T-cell (primary cell): ENCODE measurements at places on chromosomes 11 and 22.

- no peak for DNase-seq
These were observed 70.2 kb downstream of the DBX1 start for GRCh38 chr11:20089796-20090653.

- no peak for DNase-seq
These were observed 27.2 kb downstream of the OR52B2 start for GRCh38 chr11:6142936-6143335.

DNA sequence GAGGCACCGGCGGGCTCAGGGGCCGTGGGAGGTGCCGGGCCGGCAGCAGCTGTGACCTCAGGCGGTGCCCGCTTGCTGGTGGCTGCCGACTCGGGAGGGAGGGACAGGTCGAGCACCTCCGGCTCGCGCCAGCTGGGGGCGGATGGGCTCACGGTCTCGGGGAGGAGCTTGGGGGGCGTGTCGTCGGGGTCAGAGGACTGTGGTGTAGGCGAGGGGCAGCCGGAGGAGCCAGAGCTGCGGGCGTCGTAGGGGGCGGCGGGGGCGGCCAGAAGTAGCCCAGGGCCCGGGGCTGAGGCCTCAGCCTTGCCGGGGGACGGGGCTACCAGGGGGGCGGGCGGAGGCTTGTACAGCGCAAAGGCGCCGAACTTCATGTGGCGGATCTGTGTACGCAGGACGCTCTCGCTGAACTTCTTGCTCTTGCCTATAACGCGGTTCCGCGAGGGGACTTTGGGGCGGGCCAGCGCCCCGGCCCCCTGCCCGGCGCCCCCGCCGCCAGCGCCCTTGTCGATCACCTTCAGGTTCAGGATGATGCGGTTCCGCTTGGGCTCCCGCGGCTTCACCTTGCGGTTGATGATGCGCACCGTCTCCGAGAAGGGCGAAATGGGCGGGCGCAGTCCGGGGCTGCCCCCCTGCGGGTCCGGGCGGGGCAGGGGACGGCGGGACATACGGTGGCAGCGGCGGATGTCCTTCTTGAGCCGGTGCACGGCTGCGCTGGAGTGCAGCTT, 5.5 kb downstream of the CBX6 start:
- no peak for DNase-seq

DNA sequence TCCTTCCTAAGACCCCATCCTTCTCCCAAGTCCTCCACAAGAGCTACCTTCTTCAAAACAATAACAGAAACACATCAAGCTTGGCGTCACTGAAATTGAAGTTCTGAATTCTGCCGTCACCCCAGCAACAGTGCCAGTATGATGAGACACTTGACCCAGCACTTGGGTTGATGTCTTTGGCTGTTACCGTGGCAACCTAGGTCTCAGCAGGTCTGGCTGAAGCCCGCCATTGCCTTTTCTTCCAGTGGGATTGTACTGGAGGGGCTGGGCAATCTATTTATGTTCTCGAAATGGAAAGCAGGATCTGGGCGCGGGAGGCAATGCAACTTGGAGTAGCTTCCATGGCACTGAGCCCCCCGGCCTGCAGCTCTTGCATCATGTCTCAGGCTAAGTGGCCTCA, 23.8 kb downstream of the NPTXR start:
- DNase-seq = no peak

- no peak for DNase-seq
These were observed 398 bp upstream of the CRACR2B start for GRCh38 chr11:827146-827896.

DNA sequence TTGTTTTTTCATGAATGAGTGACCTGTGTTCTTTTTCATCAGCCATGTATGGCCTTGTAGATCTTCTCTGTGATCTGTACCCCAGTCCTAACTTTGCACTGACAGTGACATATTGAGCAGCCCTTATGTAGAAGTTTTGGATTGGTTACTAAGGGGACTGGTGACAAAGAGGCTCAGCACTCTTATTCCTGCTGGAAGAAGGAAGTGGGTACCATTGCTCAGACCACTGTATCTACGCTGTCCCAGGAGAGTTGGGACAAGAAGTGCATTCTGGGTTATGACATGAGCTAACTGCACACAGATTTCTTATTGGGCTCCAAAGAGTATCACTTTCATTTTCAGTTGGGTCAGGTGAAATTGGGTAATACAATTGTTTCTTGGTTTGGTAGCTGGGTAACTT, 107.8 kb upstream of the RASSF10 start:
- DNase-seq = no peak

DNA sequence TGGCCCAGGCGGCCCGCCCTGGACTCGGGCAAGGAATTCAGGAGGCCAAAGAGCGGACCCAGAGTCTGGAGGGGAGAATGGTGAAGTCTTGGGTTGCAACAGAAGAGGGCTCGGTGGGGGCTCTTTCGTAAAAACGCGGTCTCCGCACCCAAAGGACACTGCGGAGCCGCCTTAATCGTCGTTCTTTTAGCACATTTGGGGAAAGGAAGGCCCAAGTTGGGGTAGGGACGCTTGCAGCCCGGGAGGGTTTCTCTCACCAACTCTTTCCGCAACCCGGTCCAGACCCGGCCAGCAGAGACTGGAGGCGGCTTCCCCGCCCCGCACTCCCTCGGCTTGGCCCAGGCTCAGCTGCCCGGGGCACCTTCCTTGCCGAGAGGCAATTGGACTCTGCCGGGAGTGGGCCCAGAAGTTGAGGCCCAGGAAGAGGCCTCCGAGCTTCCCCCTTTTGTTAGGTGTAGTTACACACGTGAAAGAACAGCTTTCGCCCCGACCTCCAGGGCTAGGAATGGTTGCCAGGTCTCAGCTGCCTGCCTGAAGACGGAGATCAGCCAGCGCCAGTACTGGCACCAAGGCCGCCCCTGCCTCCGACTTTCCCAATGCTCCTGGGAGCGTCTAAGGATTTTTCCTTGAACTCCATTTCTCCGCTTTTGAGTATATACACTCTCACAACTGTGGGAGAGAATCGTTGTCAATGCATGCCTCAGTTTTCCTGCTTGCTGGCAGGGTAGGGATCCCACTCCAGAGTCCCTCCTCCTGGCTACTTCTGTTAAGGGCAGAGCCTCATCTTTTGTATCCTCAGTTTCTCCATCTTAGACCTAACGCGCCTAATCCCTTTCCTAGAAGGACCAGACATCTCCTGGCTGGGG, 3.7 kb downstream of the ALX4 start:
- DNase-seq = no peak

GRCh38 chr11:2460540-2461252, 15.9 kb downstream of the KCNQ1 start:
- DNase-seq = no peak

DNA sequence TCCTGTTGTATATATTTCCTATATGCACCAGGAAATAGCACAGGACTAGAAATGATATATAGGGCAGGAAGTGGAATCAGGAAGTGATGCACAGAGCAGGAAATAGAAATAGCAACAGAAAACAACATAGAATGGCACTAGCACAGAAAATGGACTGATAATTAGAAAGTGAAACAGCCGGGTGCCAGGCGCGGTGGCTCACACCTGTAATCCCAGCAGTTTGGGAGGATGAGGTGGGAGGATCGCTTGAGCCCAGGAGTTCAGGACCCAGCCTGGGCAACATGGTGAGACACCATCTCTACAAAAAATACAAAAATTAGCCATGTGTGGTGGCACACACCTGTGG, 10.0 kb upstream of the RELT start:
- DNase-seq = no peak

DNA sequence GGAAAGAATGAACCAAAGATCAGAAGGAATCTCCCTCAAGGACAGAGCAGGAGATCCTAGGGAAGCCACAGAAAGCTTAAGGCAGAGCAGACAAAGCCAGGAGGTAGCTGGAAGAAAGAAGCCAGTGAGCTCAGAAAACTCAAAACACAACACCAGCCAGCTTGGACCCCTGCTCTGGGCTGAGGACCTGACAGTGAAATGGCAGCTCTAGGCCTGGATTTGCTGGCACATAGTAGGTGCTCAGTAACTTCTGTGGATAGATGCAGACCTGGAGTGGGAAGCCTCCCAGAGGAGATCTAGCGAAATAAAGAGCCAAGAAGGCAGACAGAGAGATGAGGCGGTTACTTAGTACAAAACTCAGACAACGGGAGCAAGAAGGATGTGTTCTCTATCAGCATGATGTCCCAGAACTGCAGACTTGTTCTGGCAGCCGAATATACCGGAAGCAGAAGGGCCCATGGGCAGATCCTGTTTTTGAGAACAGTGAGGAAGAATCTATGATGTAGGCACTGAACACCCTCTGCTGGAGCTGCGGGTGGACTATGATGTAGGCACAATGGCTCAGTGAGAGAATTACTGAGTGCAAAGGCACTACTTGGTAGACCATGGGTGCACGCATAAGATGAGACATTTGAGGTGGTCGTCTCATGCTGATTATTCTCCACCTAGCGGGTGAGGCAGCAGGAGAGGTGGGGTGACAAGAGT, 4.8 kb downstream of the ROBO4 start:
- no peak for DNase-seq

- no peak for DNase-seq
These were observed 212.1 kb downstream of the NELL1 start for GRCh38 chr11:20881328-20882079.

DNA sequence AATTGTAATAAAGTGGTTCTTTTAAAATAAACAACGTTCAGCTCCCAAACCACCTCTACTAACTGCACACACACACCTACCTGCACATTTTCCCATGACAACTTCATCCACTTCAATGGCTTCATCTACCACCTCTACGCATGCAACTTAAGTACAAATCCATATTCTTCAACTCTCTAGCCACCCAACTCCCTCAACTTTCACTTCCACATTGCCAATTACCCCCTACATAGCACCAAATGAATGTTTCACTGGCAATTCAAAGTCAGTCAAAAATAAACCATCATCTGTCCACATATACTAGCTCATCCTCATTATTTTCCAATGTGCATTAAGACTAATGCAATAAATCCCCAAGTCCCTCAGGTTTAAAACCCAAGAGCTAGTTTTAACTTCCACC, 50.7 kb upstream of the ARHGAP32 start:
- DNase-seq = no peak

DNA sequence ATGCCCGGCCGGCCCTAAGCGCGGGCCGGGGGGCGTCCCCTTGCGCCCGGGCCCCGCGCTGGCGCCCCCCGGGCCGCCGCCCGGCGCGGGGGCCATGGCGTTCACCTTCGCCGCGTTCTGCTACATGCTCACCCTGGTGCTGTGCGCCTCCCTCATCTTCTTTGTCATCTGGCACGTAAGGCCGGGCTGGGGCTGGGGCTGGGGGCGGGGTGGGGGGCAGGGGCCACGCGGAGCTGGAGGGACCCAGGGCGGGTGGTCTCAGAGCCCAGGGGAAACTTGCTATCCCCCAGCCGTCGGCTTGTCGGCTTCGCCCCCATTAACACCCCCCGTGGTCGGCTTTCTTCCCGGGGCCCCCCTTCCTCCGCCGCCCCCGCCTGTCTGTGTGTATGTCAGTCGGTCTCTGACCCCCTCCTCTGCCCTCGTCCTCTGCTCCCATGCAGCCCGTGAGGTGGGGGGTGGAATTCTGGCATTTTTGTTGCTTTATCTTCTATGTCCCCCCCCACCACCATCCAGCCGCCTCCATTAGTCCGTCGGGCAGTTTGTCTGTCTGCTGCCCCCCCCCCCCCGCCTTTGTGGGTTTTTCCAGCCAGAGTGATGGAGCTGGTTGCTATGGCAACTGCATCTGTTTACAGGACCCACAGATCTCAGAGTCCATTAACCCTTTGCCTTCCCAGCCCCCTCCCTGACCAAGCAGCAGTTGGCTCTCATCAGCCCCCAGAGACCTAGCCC, 552 bp downstream of the CNIH2 start:
- no peak for DNase-seq

GRCh38 chr11:65563601-65564000, 5.4 kb upstream of the LTBP3 start:
- no peak for DNase-seq

DNA sequence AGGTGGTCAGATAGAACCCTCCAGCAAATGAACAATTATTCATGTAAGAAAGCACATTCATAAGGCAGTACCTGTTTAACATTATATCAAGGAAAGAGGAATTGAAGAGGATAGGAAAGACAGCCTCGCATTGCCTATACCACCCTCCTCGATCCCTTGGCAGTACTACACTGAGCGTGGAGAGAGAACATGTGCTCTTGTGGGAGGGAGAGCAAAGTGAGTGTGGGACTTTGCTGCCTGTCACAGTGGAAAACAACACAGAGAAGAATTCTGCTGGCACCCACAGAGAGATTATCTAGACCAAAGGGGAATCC, 17.5 kb upstream of the DDX10 start:
- DNase-seq = no peak

DNA sequence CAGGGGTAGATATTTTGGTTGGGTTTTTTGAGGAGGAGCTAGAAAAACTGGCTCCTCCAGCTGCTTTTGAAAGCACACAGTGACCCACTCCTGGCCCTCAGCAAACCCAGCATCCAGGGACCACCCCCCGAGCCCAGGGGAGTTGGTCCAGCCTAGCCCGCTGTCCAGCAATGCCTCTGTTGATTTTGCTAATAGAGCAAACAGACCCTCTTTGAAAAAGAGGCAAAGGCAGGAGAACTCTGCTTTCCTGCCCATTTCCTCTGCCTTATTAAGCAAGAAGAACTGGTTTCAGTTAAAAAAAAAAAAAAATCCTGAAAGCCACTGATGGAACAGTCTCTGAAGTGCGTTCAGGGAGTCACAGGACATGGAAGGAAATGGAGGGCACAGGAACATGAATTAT, 25.3 kb downstream of the ABTB2 start:
- DNase-seq = no peak

DNA sequence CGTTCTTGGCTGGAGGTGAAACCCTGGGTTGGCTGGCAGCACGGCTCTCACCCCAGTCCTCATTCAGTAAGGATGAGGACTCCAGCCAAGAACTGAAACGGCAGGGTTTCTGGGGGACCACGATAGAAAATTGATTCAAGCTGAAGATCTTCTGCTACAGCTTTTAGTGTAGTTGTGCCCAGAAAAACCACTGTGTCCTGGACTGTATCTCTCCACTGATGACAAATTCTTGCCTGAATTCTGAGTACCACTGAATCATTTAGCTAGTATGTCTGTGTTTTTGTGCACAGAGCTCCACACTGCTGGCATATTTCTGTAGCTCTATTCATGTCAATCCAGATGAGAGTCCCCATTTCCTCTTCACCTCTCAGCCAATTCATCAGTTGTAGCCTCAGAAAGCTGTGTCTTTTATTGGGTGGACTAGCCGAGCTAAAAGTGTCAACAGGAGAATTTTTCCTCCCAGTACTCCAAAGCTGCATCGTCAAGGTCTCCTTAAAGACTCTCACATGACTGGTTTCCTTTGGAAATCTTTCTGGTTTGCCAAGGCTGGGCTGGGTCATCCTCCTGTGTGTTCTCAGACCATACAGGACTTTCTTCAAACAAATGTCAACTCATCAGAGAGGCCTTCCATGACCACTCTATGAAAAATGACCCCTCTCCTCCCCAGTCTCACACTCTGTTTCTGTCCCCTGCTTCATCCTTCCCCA, 144.6 kb downstream of the LDLRAD3 start:
- DNase-seq = no peak

- DNase-seq = no peak
These were observed 2.1 kb upstream of the ANAPC15 start for GRCh38 chr11:72114570-72114969.
